ENCODE measurements at places on chromosomes 7 and 10.

DNA sequence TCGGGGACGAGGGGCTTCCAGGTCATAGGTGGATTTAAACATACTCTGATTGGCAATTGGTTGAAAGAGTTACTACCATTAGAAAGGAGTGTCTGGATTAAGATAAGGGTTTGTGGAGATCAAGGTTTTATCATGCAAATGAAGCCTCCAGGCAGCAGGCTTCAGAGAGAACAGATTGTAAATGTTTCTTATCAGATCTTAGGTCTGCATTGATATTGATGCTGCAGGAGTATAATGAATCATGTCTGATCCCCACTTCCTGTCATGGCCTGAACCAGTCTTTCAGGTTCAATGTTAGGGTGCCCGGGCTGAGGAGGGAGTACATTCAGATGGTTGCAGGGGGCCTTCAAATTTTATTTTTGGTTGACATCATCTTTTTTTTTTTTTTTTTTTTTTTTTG is 51.4 kb downstream of the SH3PXD2A start:
- no peak for DNase-seq

GRCh38 chr7:120033114-120033513 is 239.9 kb upstream of the KCND2 start:
- DNase-seq = no peak

- DNase-seq = no peak
Measured at GRCh38 chr7:28871631-28872030, 86.5 kb downstream of the TRIL start.

DNA sequence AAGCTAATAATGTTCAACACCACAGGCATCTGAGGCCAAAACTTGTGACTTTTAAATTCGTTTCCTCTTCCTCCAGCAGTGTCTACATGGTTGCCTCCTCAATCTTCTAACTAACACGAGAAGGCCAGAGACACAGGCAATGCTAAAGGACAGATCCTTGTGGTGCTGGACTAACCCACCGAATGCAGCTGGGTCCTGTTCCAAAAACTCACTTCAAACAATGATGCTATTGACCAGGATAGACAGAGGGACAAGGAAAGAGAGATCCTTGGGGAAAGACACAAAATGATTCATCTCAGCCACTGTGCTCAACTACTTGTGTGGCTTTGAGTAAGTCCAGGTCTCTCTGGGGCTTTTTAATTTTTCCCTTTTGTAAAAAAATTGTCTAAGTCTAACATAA is 107.6 kb downstream of the KCNMA1 start:
- no peak for DNase-seq

- no peak for DNase-seq
Measured at GRCh38 chr7:127366680-127367079, 25.8 kb downstream of the ZNF800 start.

DNA sequence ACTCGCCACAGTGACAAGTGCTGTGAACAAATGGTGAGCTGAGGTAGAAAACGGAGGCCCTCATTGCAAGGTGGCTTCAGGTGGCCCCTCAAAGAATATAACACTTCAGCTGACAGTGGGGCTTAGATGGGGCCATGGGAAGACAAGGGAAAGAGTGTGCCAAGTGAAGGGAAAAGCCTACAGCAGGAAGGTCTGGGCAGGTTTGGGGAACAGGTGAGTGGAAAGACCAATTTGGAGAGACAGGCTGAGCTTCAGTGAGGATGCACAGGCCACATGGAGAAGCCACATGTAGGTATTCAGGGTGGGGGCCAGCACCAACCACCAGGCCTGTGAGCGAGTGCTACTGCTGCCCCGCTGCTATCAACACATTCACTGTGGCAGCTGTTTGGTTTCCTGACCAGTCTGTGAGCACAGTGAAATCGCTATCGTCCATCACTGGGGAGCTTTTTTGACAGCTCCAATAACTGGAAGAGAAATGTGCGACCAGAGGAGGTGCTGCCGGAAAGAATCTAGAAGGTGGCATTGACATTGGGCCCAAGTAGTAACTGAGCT is 3.4 kb downstream of the POLD2 start:
- no peak for DNase-seq

DNA sequence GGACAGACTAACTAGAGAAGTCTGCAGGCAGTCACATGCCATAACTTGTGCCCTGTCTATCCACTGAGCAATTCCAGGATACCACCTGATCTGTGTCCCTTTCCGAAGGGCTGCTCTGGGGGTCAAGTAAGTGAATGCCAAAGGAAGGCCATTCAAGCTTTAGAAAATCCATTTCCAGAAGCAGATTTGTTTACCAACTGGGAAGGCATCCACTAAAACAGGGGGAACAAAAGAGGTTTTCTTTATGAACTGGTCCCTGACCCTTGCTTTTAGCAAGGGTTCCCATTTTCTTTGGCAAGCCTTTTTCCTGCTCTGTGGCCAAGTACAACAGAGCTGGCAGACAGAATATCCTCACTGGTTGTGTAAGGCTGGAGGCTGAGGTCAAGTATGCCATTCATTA is 36.5 kb downstream of the ITPRID1 start:
- DNase-seq = no peak

GRCh38 chr10:1293157-1293556 is 237.0 kb downstream of the WDR37 start:
- DNase-seq = no peak

GRCh38 chr10:98474628-98475027 is 27.9 kb upstream of the HPS1 start:
- no peak for DNase-seq

DNA sequence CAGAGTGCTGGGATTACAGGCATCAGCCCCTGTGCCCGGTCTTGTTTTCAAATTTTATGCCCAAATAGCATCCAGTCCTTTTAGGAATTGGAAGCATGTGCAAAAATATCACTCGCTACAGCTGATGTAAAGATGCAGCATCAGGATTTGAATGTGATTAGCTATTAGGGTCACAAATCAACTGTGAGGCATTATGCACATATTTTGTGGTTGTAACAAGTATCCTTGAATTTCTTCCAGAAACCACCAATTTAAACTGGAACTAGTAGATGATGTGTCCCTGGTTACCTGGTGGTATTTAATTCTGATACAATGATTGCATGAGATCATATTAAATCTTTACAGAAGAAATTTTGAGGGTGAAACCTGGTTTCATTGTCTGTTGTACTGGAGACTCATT is 41.0 kb upstream of the ITGA8 start:
- DNase-seq = no peak

DNA sequence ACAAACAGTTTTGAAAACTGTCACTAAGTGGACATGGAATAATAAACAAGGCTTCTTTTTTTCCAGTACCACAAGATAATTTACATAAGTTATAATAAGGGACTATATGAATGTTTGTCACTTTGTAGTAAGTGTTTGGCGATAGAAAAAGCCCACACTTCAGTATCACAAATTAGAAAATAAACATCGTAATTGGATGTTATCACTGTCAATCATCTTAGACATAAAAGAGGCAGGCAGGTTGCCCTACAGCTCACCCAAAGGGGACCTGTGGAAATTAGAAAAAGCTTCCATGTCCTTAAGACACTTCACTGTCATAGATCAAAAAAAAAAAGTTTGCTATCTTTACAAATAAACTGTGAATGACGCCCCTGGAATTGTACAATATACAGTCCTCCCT is 3.6 kb upstream of the NOC3L start:
- no peak for DNase-seq

- DNase-seq = no peak
Measured at GRCh38 chr10:24318517-24318916, 109.6 kb downstream of the KIAA1217 start.

DNA sequence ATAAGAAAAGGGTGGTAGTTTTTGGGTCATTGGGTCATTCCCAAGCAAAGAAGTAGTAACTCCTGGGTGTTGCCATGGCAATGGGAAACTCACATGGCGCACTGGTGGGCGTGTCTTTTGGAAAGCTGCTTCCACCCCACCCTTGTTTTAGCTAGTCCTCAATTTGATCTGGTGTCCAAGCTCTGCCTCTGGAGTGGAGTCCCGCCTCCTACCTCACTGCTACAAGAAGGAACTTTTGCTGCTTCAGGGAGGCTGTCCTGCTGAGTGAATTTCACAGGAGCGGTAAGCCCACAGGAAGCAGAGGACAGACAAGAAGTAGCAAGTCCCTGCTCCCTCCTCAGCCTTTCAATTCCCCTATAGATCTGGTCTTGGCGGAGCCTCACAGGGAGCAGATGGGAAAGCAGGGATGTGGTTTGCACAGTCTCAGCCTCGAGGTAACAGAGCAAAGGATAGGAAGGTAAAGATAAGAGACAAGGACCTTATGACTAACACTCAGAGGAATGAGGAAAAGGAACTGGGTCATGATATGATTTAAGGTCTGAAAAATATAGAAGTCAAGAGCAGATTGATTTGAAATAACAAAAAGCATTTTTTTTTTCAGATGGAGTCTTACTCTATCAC is 700.3 kb downstream of the TNS3 start:
- DNase-seq = no peak

DNA sequence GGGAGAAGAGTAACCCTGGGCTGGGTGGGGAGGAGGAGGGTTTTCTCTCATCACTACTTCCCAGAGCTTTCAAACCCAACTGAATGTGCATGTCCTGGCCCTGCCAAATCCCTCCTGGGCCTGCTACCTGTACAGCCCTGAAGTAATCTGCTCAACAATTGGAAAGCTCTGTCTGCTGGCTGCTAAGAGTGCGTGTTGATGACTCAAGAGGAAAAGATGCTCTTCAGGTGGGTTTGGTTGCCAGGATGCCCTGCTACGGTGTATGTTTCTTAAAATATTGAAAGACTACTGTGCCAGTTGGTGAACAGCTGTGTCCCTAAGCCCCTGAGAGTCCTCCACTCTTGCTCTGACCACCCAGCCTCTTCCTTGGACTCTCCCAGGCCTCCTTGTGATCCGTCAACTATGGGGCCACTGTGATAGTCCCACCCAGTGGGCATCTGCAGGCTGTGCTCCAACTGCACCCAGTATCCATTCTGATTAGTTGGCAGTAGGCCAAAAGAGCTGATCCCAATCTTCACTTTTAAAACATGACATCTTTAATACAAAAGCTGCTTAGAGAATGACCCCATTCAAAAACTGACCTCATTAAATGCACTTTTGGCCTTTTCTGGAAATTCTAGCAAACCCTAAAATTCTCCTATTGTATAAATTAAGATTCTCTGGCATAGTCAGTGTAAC is 85.6 kb downstream of the AOAH start:
- no peak for DNase-seq

DNA sequence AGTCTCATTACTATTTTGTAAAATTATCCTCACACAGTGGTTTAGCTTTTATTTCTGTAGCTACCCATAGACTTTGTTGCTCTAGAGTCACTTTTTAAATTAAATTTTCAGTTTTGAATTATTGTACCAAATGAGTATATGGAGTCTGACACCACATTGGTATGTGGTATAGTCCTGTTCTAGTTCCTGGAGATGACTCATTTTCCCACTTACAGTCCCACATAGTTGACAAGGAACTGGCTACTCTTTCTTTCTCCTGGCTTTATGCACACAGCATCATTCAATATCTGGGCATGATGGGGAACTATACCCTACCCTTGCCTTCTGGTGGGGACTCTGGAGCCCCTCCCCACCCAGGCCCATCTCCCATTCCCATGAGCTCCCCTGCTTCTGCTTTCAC is 92.6 kb upstream of the RAB11FIP2 start:
- DNase-seq = peak; percentile 2

GRCh38 chr7:85055906-85056305 is 130.9 kb downstream of the SEMA3D start:
- DNase-seq = no peak

- peak; percentile 85 for DNase-seq
Measured at GRCh38 chr7:41097501-41097900, 605.4 kb downstream of the INHBA start.

DNA sequence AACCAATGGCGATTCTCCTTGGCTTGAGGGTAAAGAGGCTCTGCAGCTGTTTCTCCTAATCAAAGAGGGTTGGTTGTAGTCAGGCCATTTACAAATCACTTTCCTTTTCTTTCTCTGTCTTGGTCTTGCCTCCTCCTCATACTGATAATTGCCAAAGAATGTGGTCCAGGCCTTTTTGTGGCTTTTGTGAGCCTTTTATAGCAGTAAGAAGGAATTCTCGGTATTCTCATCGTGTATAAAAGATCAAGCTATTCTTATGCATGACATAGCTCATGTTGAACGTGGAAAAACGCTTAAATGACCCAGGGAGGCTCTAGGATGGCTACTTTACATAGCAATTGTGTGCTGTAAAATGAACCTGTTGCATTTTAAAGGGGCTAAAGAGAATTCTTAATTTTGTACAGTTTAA is 62.6 kb downstream of the RBM20 start:
- DNase-seq = peak; percentile 89

DNA sequence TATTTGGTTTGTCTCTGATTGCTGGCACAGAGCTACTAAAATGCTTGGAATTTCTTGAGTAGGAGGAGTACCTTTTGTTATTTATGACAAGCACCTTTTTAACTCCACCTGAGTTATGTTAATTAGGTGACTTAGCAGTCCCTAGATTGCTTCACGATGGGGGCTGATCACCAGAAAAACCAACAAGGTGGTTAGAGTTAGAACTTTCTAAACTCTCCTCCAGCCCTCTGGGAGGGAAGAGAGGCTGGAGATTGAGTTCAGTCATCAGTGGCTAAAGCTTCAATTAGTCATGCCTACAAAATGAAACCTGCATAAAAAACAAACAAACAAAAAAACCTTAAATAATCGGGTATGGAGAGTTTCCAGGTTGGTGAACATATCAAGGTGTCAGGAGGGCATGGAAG is 23.6 kb upstream of the ING3 start:
- DNase-seq = no peak

DNA sequence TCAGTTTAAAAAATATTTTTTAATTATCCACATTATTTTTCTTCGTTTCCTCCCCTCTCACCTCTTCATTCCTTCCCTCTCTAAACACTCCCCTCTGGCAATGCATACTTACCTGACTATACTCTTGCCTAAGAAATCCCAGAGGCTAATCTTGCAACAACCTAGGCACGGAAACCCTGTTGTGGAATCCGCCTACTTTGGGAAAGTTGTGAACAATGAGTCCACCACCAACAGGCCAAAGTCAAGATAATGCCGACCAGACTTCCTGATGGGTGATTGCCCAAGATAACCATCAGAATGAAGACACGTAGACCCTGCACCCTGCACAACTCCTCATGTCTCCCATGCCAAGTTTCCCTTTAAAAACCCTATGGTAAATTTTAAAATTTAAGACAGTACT is 521.5 kb downstream of the KIF20B start:
- no peak for DNase-seq

DNA sequence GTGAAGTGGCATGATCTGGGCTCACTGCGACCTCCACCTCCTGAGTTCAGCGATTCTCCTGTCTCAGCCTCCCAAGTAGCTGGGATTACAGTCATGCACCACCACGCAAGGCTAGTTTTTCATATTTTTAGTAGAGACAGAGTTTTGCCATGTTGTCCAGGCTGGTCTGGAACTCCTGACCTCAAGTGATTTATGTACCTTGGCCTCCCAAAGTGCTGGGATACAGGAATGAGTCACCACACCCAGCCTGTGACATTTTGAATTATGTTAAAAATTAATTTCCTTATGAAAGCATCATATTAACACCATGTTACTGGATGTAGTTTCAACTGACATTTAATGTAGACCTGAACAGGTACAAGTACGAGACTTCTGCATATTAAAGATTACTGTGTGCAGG is 24.3 kb downstream of the ABCB4 start:
- DNase-seq = no peak
